ENCODE measurements at places on chromosomes 7 and 10.

GRCh38 chr7:47373871-47374451 lies 207.9 kb downstream of the TNS3 start:
- DNase-seq, result no peak

DNA sequence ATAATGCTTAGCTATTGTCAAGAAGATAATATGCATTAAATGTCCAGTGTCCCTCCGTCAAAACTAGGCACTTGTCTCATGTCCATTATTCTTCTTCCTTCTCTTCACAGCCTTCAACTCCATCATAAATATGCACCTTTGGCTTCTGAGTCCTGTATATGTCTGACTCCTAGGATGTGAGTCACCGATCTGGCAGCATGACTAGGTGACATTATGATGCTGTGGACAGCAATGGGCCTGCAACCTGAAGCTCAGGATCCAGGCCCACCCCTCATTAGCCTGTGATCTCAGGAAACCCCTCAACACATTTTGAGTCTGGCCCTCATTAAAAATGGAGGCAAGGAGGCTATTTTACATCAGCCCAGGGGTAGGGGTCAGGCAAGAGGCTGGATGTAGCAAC lies 362.5 kb upstream of the ZMIZ1 start:
- no peak for DNase-seq

DNA sequence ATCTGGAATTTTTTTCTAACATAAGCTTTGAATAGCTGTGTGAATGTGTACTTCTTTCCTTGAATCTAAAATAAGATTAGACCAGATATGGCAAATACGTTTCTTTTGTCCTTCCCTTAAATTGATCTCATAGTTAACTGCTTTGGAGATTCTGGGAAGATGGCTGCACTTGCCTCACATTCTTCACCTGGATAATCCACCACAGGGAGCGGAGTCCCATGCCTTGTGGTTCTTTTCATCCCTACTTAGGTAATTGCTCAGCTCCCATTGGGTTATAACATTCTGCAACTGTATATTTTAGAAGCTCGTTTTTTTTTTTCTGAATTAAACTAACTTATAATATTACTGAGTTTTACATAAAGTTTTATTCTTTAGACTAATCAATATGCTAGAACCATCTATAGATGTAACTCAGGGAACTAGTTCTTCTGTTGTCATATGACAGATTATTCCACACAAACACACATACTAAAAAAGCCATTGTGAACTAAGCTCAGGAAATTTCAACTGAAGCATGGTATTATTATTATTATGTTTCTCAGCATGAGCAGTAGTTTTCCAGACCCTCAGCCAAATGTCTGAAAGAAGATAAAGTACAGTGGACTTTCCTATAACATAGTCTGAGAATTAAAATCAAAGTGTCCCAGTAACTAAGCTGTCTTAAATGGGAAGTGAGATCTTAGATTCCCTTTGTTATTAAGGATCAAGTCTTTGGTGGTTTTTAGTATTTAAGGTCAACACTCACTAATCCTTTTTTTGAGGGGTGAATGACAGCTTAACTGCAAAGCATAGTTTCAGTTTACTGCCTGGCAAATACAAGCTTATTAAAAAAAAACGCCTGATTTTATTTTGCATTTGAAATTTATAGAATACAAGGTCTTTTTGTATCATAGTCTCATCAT lies 182.3 kb downstream of the PPP1R9A start:
- DNase-seq, result no peak

- DNase-seq, result no peak
Observed at GRCh38 chr10:84337199-84337598, 8.8 kb downstream of the CCSER2 start.

GRCh38 chr7:96927131-96927530 lies 78.2 kb upstream of the DLX6 start:
- no peak for DNase-seq

DNA sequence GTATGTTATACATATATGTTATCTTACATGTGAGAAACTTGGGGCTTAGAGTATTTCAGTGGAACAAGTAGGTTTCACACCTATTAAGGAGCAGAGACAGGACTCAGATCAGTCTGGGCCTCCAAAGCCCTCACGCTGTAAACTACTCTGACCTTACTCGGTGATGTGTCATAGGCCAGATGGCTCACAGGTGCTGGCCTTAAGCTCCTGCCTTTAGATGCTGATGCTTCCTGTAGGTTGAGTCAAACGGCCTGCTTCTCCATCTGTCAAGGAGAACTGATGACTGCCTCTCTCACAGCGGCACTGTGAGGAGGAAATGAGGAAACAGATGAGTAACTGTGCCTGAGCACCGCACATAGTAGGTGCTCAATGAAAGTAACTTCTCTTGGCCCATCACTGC lies 312.6 kb upstream of the COBL start:
- DNase-seq, result no peak

- DNase-seq, result no peak
Observed at GRCh38 chr7:130299866-130300265, 6.9 kb downstream of the CPA4 start.

DNA sequence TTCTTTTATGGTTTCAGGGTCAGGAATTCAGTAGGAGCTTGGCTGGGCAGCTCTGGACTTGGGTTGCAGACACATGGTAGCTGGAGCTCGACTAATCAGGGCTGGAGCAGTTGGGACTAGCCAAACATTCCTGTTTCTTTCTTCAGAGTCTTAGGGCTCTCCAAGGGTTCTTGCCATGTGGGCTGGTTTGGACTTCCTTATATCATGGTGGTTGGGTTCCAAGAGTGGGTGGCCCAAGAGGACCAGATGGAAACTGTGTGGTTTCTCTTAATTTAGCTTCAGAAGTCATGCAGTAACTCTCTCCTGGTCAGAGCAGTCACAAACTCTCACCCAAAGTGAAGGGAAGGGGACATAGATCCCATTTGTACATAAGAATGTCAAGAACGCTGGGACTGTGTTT lies 270.1 kb upstream of the FZD1 start:
- no peak for DNase-seq
